ENCODE measurements at places on chromosomes 5 and 9.

- no peak for DNase-seq
Observed at GRCh38 chr5:143220748-143221251, 182.7 kb downstream of the NR3C1 start.

GRCh38 chr9:13628526-13628925 lies 349.0 kb upstream of the MPDZ start:
- no peak for DNase-seq

DNA sequence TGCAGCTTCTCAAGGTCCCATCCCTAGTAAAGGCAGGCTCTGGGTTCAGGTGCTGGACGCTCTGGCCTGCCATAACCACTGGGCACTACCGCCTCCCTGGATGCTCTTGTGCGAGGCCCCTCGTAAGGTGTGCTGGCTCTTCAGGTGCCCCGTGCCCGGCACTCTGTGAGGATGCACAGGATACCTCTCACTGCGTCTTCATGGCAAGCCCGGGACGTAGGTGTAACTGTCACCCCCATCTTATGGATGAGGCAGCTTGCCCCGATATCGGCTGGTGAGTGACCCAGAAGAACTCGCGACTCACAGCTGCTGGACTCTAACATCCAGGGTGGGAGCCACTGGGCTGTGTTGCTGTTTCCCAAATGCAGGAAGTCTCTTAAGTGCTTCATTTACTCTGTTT lies 79.0 kb downstream of the GTF3C4 start:
- no peak for DNase-seq

- no peak for DNase-seq
Observed at GRCh38 chr5:88708021-88708420, 175.0 kb downstream of the MEF2C start.

GRCh38 chr5:78109891-78110324 lies 184.6 kb downstream of the AP3B1 start:
- no peak for DNase-seq

DNA sequence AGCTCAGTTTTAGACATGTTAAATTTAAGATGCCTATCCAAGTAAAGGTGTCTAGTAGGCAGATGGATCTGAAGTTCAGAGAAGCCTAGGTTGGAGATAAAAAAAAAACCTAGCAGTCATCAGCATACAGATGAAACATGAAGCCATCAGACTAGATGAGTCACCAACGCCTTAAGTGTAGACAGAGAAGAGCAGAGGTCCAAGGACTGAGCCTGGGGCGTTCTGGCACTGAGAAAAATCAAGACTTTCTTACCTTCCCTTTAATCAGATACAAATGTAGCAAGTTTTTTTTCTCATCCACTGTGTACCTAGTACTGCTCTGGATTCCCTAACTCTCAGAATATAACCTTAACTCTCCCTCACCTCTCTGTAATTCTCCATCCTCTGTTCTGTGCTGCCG lies 97.3 kb downstream of the SIL1 start:
- DNase-seq: no peak

DNA sequence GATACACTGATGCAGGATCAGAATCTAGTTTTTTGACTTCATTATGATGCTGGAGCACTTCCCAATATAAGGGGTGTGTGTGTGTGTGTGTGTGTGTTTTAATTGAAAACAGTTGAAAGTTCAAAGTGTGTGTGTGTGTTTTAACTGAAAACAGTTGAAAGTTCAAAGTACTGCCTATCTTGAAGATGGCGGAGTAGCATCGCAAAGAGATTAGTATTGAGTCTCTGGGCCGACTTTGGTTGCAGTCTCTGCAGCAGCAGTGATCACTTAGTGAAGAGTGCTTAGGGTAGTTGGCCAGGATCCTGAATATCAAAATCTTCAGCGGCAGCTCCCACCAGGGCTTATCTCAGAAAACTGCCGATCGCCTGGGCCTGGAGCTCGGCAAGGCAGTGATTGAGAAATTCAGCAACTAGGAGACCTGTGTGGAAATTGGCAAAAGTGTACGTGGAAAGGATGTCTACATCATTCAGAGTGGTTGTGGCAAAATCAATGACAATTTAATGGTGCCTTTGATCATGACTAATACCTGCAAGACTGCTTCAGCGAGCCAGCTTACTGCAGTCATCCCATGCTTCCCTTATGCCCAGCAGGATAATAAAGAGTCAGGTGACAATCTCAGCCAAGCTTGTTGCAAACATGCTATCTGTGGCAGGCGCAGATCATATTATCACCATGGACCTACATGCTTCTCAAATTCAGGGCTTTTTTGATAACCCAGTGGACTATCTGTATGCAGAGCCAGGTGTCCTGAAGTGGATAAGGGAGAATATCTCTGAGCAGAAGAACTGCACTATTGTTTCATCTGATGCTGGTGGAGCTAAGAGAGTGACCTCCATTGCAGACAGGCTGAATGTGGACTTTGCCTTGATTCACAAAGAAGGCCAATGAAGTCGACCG lies 7.3 kb upstream of the SCAI start:
- no peak for DNase-seq

DNA sequence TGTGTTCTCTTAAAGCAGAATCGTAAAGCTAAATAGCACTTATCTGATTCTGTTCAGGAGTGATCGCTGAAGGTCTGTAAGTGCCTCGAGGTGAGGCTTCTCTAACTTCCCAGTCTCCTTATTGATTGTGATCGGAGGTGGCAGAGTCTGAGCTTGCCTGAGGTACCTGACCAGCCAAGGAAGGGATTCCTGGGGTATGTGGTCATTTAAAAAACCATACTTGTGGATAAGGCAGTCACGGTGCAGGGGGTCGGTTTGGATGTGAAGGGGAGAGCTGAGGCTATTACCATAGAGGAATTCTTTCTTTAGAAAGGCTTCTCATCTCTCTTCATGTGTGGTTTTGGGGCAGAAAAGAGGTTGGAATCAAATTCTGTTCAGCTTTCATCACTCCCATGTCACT lies 193.7 kb downstream of the TLE4 start:
- no peak for DNase-seq

GRCh38 chr9:126675147-126675467 lies 61.4 kb downstream of the LMX1B start:
- DNase-seq: no peak
